Left ventricle myocardium inferior (tissue), 1 donor: ENCODE measurements at places on chromosomes 12 and 14. TPM values are rescaled to one million over a fixed set of nuclear protein-coding genes. Genes with fewer than 3 reads are reported as not detected.

GRCh38 chr12:117980616-117981015 is 11.8 kb upstream of the KSR2 start:
- DNase-seq = no peak

GRCh38 chr12:85693093-85693665 is 143.0 kb downstream of the RASSF9 start:
- no peak for DNase-seq

DNA sequence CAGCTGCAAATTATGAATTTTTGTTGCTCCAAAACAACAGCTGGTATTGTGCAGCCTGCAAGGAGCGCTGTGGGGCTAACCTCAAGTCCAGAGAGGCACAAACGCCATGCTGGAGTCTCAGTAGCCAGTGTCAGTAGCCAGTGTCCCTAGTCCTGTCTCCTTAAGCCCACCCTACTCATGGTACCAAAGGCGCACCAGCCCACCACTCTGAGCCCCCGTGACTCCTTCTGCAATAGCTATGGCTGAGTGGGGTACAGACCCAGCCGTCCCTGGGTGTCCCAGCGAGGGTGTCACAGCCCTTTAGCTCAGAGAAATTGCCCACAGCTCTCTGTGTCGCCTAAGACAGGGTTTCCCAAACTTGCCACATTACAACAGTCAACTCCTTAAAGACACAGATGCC is 65.2 kb downstream of the ARL6IP4 start:
- DNase-seq = no peak

DNA sequence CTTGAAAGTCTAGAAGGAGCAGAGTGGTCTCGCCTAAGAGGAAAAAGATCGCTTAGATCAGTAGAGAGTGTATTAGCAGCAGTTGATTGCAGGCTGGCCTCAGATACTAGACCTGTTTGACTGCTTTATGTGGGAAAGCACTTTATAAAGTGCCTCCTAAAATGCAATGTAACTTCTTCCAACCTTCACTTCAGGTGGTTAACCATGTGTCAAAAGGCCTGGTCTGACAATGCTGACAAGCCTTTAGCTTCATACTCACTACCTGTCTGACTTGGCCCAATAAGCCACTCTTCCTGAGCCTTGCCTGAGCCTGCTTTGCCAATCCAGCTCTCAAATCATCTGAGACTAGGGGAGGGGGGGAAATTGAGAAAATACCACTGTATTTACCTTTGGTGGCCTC is 14.6 kb downstream of the MGAT4C start:
- DNase-seq = no peak

DNA sequence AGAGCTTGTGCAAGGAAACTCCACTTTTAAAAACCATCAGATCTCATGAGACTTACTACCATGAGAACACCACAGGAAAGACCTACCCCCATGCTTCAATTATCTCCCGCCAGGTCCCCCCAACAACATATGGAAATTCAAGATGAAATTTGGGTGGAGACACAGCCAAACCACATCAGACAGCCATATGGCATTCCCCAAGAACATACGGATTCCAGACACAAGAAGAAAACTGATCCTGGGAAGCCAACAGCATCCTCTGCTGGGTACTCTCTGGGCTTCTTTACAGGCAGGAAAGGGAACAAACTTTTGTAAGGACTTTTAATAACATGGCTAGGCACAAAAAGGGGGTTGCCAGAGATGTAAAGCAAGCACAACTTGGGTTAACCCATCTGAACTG is 127.2 kb downstream of the TMEM132C start:
- no peak for DNase-seq

GRCh38 chr14:66231820-66232219 is 254.4 kb upstream of the CCDC196 start:
- DNase-seq = no peak

DNA sequence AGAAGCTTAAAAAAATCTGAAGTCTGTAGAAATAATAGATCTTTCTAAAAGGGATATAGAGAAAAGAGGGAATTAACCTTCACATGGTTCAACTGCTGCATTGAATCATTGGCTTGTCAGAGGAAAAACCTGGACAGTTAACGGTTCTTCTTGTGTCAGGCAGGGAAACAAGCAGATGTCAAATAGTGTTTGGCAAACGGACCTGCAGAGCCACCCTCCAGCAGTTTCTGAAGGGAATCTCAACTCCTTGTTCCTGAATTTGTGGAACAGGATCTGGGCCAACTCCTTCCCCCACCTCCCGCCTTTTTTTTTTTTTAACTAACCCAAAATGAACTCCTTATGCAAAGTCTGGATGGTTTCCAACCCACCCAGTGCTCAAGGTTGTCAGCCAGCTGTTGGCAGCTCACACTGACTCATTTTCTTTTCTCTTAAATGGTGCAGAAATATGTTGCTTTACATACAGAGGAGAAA is 187.3 kb downstream of the CAND1 start:
- DNase-seq = no peak

DNA sequence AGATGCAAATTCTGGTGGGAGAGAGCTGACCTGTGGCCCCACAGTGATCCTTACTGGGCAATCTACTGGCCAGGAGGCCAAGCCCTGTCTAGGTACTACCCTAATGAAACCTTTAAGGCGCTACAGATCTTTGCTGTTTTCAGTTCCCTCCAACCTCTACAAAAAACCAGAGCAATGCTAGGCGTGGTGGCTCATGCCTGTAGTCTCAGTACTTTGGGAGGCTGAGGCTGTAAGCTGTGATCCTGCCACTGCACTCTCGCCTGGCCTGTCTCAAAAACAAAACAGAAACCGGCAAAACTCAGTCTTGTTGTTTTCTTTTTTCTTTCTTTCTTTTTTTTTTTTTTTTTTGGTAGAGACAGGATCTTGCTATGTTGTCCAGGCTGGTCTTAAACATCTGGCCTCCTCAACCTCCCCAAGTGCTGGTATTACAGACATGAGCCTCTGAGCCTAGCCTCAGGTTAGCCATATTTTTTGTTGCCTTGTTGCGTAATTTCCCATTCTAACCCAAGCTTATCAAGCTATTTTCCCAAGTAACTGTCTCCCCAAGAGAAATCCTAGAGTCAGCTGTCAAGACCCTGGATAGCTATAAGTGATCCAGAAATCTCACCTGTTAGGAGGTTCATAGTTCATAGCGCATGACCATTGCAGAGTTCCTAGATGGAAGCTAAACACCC is 2.8 kb downstream of the ETFBKMT start:
- no peak for DNase-seq

- DNase-seq = no peak
These were observed 278.2 kb downstream of the FOXN3 start for GRCh38 chr14:89138846-89139245.

- no peak for DNase-seq
These were observed 13.1 kb downstream of the P2RX2 start for GRCh38 chr12:132631666-132632065.

DNA sequence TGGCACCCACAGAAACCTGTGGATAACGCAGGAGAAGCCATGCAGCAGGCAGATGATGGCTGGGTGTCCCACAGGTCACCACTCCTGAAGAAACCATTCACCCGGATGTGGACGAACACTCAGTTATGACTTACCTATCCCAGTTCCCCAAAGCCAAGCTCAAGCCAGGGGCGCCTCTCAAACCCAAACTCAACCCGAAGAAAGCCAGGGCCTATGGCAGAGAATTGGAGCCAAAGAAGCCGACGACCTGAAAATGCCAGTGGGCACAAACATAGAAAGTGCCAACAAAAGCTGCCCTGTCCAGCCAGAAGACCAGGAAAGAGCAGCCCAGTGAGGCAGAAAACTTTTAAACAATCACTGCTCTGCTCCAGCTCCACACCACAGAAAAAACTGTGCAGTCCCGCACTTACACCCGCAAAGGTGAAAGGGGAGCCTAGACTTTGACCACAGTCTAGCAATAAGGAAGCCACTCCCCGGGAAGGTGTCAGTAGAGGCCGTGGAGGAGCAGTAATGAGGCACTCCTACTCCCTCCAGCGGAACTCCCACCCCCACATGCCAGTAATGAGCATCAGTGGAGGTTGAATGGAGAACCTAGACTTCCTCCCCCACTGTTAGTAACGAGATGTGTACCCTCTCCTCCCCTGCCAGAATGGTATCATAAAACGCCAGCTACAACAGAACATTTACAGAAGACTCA is 6.0 kb upstream of the ACVRL1 start:
- DNase-seq = no peak

DNA sequence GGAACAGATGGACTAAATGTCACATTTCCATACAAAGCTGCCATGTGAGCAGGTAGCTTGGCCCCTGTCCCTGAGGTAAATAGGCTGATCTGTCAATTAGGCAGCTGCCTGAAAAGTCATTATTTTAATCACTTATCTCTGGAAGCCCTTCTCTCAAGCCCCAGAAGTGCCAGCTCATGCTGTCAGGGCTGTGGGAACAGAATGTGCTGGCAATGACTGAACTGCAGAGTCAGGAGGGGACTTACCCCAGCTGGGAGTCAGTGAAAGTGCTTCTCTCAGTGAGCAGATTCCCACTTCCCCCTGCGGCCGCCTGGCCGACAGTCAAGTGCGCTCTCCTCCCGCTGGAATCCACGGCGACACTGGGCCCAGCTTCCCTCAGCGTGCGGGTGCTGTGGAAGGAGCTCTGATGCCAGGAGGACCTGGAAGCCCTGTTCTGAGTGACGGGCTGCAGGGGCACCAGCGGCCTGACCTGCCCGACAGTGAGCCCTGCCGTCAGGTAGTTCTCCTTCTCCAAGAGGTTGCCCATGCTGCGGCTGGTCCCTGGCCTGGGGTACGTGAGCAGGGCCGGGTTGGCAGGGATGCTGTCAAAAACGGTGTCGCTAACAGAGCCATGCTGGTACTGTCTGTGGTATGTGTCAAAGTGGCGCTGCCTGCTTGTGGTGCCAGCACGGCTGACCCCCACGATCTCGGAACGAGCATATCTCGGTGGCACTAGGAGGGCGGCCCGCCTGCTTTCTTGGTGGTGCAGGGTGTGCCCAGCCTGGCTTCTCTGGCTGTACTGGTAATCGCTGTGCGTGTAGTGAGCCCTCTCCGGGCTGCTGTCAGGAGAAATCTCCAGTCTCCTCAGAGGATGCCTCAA is 18.7 kb downstream of the PKP2 start:
- peak; percentile 80 for DNase-seq

- no peak for DNase-seq
These were observed 43.4 kb upstream of the RIN3 start for GRCh38 chr14:92470215-92470614.

- no peak for DNase-seq
These were observed 425.8 kb upstream of the FOXG1 start for GRCh38 chr14:28340816-28341215.

DNA sequence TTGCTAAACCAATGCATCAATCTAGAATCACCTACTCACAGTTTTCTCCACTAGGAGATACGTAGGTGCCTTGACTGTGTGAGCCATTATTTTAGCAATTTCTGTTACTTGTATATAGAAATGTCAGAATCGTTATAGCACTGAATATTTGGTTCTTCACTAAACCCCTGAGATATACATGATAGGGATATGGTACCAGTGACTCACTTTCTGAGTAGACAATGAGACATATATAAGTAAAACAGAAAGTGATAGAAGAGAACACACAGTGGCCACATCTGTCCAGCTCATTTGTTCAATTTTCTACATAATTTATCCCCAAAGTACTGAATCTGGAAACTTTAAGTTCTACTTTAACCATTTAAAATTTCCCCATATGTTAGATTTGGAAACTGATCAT is 1505.5 kb upstream of the TMEM132C start:
- no peak for DNase-seq

- no peak for DNase-seq
These were observed 828.9 kb downstream of the VRK1 start for GRCh38 chr14:97626088-97626487.

GRCh38 chr12:89893972-89894706 is 185.5 kb upstream of the ATP2B1 start:
- DNase-seq = no peak

- no peak for DNase-seq
These were observed 435.3 kb upstream of the TMTC1 start for GRCh38 chr12:30219047-30219446.

GRCh38 chr12:112664569-112664968 is 127.0 kb upstream of the RPH3A start:
- no peak for DNase-seq

DNA sequence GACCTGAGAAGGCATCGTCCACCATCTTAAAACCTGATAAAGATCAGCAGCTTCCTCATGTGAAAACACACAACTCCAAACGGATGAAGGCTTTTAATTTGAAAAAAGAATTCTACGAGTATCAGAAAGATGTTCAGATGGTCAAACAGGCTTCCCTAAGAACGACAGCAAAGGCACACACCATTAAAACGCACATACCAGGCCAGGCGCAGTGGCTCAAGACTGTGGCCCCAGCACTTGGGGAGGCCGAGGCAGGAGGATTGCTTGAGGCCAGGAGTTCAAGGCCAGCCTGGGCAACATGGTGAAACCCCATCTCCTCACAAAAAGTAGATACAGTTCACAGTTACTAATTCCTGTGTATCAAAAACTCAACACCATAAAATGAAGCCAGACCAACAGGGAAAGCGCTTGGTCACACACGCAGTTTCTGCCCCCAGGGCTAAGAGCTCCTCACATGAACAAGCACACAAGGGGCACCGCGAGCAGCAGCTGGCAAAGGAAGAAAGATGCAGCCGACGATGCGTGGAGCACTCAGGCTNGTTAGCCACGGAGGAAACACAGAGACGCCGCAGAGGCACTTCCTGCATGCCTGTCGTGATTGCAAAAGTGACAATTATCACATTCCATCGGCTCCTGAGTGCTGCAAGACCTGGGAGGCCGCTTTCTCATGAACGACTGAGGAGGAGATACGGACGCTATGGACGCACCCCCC is 78.0 kb downstream of the NOC4L start:
- DNase-seq = no peak

- DNase-seq = no peak
These were observed 85.4 kb downstream of the CRACR2A start for GRCh38 chr12:3667485-3667884.

- DNase-seq = no peak
These were observed 132.8 kb upstream of the CCND2 start for GRCh38 chr12:4140581-4141301.

GRCh38 chr12:110606253-110606611 is 7.7 kb upstream of the TCTN1 start:
- DNase-seq = no peak

- peak; percentile 62 for DNase-seq
These were observed 6.8 kb downstream of the EMP1 start for GRCh38 chr12:13203034-13203922.

ASCL1 gene
- not detected for total RNA-seq

MYO1H gene
- 0.16 TPM for total RNA-seq

TSPAN9 gene
- total RNA-seq = 305 TPM
